Hepatocyte (in vitro differentiated cells): ENCODE measurements at places on chromosomes 5 and 9.

DNA sequence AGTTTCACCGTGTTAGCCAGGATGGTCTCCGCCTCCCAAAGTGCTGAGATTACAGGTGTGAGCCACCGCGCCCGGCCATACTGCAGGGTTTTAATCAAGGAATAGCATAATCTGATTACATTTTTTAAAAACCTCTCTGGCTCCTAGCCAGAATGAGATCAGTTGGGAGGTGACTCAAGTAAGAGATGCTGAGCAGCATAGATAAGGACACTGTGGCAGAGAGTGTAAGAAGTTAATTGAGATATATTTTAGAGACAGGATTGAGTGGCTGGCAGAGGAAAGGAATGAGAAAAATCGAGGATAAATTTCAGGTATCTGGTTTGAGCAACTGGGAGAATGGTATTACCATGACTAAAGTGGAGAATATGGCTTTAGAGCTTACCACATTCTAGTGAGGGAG, 7.3 kb upstream of the RIGI start:
- no peak for DNase-seq

- no peak for DNase-seq
Observed at GRCh38 chr5:157772127-157772526, 28.6 kb downstream of the LSM11 start.

DNA sequence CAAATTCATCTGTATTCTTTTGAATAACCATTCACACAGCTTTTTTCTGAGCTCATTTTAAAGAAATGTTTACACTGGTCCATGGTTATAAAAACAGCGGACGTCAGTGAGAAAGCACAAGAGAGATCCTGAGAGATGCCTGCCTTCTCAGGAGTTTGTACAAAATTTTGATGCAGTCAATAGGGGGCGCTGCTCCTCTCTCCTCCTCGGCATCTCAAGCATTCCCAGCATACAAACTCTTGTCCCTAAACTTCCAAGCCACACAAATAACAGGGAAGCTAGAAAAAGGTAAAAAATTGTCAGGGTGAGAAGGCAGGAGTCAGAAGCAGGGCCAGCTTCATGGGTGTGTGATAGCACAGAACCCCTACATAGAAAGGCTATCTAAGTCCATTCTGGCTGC, 11.2 kb upstream of the CCDC152 start:
- no peak for DNase-seq

GRCh38 chr5:96857924-96858323, 18.4 kb upstream of the ERAP2 start:
- DNase-seq, result no peak
